ENCODE measurements at places on chromosomes 2 and 18.

- DNase-seq: no peak
These were observed 773.7 kb upstream of the RAB6C start for GRCh38 chr2:129205766-129206165.

- DNase-seq: no peak
These were observed 29.5 kb downstream of the METTL8 start for GRCh38 chr2:171404261-171404660.

DNA sequence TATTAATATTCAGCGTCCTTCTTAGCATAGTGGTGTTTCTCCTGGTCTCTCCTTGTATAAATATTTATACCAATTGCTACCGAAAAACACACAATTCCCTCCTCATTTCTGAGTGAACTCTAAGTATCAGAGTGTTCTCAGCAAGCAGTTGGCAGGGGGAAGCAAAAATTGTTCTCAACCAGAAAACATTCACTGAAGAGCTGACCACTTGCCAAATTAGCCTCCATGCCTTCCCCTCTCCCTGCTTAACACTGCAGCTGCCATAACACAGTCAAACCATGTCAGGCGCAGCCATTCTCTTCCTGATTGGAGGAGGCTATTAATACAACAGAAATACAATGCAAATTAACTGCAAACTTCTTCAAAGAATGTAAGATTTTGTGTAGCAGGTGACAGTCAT, 105.0 kb downstream of the COL6A3 start:
- DNase-seq: no peak

DNA sequence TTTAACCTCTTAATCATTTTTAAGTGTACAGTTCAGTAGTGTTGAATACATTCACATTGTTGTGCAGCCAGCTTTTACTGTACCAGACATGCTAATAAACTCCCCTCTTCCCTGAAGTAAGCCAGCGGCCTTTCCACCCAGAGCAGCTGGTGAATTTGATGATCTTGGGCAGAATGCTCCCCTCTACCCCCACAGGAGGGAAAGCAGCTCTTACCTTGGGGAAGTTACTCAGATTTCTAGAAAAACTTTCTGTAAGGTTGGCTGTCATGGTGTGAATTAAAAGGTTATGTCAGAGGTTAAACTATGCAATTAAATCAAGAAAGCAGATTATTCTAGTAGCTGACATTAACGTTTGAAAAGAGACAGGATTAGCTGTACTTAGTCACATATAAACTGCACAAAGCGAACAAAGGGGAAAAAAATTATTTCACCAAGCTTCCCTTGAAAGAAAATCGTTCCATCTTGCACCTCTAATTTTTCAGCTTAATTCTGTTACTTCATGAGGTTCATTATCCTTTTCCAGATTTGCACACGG, 398.5 kb upstream of the NRP2 start:
- no peak for DNase-seq

DNA sequence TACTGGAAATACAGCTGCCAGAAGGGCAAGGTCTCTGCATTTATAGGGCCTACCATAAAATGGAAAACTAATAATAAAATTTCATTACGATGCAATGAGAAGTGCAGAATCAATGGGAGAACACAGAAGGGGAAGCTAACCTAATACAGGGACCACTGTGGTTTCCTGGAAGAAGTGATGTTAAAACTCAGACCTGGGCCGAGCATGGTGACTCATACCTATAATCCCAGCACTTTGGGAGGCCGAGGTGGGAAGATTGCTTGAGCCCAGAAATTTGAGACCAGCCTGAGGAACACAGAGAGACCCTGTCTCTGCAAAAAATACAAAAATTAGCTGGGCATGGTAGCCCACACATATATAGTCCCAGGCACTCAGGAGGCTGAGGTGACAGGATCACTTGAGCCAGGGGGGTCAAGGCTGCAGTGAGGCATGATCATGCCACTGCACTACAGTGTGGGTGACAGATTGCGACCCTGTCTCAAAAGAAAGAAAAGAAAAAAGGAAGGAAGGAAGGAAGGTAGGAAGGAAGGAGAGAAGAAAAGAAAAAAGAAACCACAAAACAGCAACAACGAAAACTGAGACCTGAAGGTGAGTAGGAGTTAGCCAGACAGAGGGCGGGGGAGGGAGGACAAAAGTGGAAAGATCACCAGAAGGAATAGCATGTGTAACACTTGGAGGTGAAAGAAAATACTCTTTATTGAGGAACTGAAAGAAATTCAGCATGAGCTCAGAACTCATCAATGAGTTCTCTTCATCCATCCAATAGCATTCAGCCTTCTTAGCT, 58.3 kb upstream of the DTNA start:
- no peak for DNase-seq

GRCh38 chr2:28976584-28976983, 4.5 kb upstream of the TOGARAM2 start:
- no peak for DNase-seq

GRCh38 chr18:22613788-22614187, 196.1 kb upstream of the CTAGE1 start:
- DNase-seq: no peak

DNA sequence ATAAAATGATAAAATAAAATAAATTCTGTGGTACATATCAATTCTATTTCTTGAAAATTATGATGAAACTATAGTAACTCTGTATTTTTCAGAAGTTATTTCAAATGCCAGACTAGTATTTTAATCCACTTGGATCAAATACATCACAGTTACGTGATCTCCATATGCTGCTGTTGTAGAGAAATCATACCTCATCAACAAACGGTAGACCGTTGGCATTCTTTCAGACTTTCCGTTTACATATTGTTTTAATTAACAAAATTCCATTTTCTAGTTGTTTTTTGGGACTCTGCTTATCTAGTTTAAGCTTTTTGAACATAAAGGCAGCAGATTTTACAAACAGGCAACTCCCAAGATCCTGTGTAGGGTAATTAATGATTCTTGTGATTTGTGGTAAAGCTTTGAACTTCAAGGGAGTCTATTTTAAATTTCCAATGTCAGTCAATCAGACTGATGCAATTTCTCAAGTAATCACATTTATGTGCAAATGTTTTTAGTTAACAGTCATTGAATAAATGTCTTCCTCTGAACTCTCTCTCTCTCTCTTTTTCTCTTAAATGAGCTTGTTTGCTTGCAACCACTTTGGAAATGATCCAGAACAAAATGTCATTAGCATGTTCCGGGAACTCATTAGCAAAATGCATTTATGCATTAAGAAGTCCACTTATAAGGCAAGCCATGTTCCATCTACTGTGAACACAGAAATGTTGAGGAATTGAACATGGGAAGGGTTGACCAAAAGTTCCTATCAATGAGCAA, 31.8 kb downstream of the NYAP2 start:
- DNase-seq: no peak

- DNase-seq: no peak
These were observed 165.9 kb upstream of the MSH6 start for GRCh38 chr2:47617028-47617427.

- no peak for DNase-seq
These were observed 90.5 kb upstream of the MAPK4 start for GRCh38 chr18:50469380-50469781.

DNA sequence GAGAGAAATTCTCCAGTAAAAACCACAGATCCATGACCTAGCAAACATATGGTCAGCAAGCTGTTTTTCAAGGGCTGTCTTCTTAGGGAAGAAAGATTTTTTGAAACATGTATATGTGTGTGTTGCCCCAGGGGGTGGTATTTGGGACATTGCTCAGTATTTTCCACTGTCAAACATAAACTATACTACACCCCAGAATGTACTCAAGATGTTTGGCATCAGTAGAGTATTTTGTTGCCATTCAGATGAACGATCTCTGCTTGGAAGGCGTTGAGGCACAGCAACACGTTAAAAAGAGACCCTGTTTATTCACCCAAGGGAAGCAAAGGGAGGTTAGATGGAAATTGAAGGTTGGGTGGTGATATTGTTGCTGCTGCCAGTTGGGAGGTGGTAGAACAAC, 30.0 kb downstream of the EEF1B2 start:
- DNase-seq: no peak

DNA sequence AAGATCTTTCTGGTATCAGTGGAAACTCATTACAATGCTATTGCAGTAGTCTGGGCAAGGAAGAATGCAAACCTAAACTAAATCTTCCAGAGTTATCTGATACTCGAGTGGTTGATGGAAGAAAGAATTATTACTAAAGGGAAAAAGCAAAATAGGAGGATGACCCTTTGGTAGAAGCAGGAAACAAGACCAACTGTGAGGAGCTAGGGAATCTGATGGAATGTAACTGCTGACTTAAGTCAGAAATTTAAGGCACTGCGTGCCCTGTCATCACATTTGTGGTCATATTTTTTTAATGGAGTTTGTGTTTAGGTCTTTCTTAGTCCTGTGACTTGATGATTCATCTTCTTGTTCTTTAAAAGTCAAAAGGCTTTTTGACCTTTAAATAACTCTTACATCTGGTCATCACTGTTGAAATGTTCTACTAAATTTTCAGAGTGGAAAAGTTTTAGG, 36.5 kb upstream of the ARMC9 start:
- DNase-seq: no peak

GRCh38 chr2:113711851-113712250, 44.6 kb downstream of the SLC35F5 start:
- no peak for DNase-seq

DNA sequence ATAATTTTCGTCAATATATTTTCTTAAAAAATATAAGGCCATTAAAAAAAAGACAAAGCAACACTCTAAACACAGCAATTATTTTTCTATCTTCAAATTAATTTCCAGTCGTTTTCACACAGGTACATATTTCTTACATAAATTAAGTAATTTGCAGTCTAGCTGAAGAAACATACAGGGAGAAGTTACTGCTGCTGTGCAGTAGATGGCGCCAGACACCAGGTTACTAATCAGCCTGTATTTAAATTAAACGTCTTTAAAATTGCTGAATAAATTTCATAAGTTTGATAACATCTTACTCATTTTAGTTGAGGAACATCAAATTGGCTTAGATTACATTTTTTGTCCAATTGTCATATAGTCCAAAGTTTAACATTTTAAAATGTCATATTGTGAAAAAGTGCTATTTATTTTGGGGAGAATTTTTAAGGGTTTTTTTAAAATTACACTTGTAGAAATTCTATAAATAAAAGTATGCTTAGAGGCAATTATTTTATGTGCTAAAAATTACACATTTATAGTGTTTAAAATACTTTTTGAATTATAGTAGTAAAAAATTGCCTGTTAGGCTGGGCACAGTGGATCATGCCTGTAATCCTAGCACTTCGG, 88.4 kb downstream of the PMAIP1 start:
- peak; percentile 21 for DNase-seq

DNA sequence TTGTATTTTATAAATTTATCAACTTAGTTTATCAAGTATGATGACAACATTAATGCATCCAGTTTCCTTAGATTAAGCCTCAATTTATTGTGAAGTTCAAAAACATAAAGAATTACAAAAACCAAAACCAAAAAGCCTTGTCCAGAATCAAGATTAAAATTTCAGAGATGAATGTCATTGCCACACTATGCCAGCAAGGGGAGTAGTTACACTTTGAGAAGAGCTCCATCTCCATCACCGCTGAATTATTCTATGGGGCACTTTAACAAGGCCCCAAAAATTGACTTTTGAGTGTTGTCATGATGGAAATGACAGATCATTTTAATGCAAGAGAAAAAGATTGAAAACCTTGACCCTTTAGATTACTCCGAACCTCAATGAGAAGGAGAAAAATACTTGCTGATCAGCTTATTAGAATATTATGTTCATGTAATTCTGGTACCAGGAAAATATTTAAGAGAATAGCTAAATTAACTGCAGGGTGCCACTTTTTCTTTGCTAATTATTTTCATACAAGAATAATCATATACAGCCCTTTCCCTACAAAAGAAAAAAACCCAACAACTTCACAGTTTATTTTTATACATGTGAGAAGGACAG, 152.5 kb upstream of the AQP4 start:
- DNase-seq: no peak

DNA sequence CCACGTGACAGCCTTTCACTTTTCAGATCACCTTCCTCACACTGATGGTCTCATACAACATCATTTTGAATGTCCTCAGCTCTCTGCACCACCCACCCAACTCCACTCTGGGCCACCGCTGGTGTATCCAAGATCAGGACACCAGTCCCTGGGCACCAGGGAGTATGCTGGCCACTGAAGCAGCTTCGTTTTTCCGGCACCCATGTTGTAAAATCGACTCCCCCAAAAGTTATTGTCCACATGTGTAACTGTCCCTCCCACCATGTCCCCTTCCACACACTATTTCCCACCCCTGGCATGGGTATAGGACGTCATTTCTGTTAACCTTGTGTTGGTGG, 96.4 kb downstream of the TGOLN2 start:
- DNase-seq: no peak

GRCh38 chr2:153169609-153170008, 309.0 kb downstream of the RPRM start:
- DNase-seq: no peak

DNA sequence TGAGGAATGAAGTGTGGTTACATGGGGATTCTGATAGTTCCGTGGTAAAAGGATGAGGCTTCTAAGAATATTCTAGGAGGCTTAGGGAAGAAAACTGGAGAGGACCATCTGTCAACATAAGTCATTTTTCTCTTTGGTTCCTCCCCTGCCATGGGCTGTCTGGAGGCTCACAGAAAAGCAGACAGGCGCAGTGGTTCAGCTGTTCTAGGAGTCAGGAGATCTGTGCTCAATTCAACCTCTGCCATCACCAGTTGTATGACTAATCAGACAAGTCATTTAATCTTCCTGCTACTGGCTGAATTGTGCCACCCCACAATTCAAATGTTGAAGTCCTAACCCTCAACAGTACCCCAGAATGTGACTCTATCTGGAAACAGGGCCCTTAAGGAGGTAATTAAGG, 36.4 kb downstream of the ADAM17 start:
- DNase-seq: no peak

- no peak for DNase-seq
These were observed 21.8 kb downstream of the NCOA1 start for GRCh38 chr2:24512831-24513230.

DNA sequence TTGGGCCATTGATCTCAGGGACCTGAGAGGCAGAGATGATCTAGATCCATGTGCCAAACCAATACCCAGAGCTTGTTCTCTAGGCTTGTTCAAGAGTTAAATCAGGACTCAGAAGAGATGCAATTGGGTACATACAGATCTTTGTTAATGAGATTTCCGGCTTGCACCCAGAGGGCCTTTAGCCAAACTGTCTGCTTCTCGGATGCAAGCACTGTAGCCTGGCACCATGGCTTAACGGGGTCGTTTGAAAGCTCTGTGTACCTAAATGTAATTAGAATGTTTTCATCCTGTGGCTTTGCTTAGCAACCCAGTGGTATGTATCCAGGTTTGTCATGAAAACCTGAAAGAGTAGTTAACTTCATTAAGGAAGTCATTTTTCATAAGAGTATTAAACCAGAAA, 94.2 kb downstream of the TPGS2 start:
- no peak for DNase-seq

DNA sequence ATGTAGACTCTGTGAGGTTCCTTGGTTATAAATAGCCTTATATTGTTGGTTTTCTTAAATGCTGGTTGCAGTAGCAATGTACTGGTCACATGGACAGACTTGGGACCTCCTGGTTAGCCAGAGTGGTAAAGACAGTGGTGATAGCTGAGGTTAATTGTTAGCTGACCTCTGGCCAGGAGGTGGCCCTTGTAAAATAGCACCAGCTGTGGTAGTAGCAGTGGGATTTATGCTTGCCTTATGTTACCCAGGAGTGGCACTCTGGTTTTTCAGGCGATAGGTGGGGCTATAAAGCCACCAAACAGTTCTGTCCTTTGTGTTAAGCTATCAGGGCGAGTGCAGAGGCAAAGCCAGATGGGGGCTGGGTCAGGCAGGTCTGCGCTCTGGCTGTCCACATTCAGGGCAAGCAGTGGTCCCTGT, 94.8 kb upstream of the SRD5A2 start:
- DNase-seq: no peak

GRCh38 chr2:203949228-203949627, 12.7 kb downstream of the ICOS start:
- no peak for DNase-seq

GRCh38 chr18:36302676-36303075, 5.2 kb downstream of the FHOD3 start:
- DNase-seq: no peak

All from stimulated activated CD4-positive, alpha-beta T cell treated with anti-CD3 and anti-CD28 coated beads, Interleukin-15, amount 100 ng/mL, for 1 hour (primary cell).